AG08395 (cell line): ENCODE measurements at places on chromosomes 5 and 9.
A peak's percentile ranks its signal among the peaks of the same experiment; 100 is the strongest.

GRCh38 chr5:89946916-89947315 is 462.6 kb downstream of the CETN3 start:
- no peak for DNase-seq

GRCh38 chr9:94822273-94822672 is 95.8 kb downstream of the AOPEP start:
- DNase-seq = no peak

DNA sequence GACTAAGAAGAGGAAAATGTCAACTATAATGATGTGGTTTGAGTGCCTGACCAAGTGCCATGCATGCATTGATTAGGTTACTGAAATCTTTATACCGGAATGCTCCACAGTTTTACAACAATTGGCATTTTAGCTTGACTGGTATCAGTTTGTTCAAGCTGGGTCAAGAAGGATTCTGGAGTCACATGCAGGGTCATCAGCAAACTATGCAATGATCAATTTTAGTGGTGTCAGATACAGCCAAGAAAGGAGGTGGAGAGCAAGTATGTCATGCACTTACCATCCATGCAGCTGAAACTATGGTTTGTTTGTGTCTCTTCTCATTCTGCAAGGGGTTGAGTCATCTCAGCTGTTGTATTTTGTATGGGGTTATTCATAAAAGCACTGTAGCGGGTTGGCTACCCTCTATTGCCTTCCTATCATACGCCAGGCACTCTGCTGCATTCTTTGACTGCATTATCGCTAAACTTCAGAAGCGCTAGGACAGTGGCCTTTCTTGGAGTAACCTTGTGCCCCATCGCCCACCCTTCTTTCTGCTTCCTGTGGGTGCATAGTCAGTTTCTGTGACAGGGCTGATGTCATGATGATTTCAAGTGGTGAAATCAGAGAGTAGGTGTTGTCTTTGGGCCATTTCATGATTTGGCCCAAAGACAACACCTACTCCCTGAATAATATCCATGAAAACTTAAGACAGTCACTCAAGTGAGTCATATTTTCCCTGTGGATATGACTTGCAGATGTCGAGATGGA is 145.4 kb downstream of the MTX3 start:
- DNase-seq = peak; percentile 88

DNA sequence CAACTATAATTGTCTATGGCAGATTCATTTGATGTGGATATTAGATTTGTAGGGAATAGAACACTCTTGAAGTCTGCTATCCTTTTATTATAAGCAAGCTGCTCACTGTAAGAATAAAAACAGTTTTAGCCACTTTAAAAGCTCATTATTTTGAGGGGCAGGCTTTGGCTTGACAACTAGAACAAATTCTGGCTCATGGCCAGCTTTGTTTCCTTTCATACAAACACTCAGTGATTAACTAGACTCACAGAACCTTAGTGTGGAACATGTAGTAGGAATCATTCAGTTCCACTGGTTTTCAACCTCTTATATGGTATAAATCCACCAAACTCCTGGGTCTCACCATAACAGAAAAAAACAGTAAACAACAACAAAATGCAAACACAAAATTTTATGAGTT is 27.4 kb upstream of the CEP120 start:
- no peak for DNase-seq

- peak; percentile 69 for DNase-seq
Measured at GRCh38 chr5:150302301-150303069, at the start of gene ARSI. ARSI (minus strand) TSS chr5:150302905; CDS start chr5:150302373, 532 bp downstream.

GRCh38 chr5:108295578-108296368 is 86.1 kb downstream of the FBXL17 start:
- DNase-seq = no peak

GRCh38 chr9:132637351-132637750 is 32.4 kb downstream of the DDX31 start:
- DNase-seq = no peak

GRCh38 chr5:117235786-117236185 is 661.2 kb upstream of the SEMA6A start:
- DNase-seq = no peak

DNA sequence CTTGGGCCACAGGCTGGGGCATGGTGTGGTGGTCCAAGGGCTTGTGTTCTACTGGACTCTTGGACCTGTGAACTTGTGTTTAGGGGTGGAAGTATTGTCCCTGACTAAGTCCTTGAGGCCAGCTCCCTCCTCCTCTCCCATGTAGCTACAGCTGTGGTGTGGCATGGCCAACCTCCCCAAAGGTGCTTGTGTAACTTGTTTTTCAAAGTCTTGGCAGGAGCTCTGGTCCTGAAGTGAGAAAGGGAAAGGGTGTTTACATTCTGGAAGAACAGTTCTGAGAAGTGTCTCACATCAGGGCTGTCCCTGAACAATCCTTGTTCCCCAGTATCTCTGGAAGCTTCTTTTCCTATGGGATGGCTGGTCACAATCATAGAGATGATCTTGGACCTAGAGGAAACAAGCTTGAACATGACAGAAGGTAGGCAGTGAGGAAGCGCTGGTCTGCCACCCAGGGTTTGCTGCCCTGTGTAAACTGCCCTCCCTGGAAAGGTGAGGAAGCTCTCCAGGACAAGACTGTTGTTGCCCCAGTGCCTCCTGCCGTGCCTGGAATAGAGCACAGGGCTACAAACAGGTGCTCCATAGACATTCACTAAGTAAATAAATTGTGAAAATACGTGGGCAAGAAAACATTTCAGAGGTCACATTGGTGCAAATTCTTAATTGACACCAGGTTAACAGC is 64.6 kb upstream of the KLF9 start:
- no peak for DNase-seq

DNA sequence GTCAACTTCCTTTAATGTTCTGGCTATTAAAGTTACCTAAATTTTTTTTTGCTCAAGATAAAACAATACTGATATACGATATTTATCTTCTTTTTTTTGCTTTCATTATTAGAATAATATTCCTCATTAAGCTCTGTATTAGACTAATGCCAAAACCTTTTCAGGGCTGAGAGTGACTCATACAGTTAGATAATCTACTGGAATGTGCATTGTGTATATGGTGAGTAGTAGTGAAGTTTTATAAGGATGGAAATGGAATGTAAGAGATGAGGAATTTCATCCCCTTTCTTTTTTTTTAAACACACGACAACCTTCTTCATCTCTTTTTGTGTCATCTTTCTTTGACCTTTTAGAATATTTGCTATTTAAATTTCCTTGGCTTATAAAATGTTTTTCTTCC is 268.6 kb downstream of the ISL1 start:
- no peak for DNase-seq

DNA sequence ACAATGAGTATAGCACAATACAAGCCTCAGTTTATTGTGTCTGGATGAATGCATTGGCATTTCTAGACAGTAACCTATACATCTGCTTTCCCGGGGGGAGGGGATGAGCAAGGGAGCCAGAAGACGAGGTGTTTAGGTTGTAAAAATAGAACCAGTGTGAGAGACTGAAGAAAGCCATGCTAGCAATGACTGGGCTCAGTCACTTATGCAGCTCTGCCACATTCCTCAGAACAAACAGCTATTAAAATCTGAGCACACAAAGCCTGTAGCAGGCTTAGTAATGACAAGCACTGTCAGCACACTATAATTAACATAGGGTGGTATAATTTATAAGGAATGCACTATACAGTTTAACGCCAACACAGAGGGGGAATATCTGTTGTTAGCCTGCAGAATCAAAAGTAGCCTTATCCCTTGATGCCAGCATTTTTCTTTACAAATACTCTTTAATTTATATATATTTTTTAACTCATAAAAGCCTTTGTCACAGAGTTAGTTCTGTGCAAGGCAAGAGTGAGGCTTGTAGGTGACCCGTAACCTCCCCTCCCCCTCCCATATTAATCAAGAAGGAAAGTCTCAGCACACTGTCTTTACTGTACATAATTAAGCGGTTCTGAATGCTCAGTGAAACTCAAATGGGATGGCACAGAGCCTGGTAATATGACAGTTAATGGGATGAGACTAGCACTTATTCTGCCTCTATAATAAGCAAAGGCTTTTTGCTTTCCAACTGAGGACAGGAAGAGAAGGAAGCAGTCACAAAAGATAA is 295.4 kb downstream of the CSNK1G3 start:
- DNase-seq = peak; percentile 58

GRCh38 chr9:1490341-1491232 is 440.4 kb downstream of the DMRT2 start:
- no peak for DNase-seq

- peak; percentile 29 for DNase-seq
Measured at GRCh38 chr5:142716963-142717362, 31.1 kb upstream of the FGF1 start.

DNA sequence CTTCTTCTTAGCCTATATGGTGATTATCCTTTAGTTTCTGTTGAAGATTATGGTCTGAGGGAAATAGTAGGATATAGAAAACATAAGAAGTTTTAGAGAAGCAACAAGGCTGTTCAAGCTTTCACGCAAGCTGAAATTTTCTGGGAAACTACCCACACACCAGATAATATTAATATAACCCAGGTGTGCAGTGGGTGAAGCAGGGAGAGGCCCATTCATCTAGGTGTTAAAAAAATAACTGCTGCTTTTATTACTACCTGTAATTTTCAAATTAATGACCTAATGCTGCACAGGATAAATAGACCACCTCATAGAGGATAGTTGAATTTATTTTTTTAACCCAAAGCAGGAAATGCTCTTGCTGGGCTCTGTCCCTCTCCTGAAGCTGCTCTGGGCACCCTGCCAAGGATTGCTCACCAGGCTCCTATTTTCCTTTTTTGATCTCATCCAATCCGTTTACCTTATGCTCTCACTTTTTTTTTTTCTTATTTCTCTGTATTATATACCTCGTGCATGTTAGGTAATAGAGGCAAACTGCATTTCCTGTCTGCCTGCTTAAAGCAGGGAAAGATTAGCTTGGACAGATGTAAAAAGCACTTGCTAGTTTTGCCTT is 124.3 kb upstream of the SLC12A2 start:
- DNase-seq = peak; percentile 68

DNA sequence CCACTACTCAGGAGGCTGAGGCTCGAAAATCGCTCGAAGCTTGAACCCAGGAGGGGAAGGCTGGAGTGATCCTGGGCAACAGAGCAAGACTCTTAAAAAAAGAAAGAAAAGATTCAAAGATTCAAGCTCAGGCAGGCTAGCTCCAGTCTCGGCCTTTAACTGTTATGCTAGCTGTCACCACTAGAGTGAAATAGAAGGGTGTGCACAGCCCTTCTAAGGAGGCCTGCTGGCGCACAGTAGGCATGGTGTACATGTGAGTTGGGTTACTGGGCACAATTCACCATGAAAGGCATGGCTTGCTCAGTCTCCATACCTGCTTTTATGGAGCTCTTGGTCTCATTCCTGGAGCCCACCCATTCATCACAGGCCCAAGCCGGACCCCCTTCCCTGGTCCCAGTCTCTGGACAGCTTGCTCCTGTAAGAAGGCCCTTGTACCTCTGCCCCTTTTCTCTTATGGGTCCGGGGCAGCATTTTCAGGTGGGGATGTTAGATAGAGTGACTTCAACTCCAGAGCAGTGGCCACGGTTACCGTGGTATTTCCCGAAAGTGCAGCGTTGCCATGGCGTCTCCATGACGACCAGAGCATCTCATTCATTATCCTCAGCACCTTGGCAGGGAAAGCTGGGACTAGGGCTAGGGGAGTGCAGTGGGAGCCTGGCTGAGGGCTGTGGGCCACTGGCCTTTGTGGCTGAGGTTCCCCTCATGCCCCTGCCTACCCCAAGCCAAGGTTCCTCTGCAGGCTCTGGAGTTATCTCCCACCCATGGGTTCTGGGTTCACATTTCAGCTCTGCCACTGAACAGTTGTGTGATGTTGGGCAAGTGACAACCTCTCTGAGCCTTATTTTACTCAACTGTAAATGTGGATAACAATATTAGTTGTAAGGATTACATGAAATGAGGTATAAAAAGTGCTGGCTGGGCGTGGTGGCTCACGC is 5.7 kb downstream of the NDST1 start:
- DNase-seq = no peak

DNA sequence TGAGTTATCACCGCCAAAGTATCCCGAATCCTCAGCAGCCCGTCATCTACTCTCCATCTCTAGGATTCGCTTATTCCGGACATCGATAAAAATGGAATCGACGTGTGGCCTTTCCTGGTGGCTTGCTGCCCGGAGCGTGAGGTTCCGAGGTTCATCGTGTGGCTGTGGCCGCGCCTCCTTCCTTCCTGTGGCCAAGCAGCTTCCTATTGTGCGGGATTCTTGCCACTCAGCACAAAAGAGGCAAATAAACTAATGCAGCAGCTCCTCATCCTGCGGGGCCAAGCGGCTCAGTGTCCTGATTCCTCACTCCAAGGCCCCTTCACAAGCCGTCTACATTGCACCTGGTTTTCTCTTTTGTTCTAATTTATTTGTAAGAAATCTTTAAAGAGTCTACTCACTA is 800.9 kb downstream of the CDH9 start:
- DNase-seq = no peak

- peak; percentile 45 for DNase-seq
Measured at GRCh38 chr5:180825768-180826525, 23.3 kb upstream of the MGAT1 start.

DNA sequence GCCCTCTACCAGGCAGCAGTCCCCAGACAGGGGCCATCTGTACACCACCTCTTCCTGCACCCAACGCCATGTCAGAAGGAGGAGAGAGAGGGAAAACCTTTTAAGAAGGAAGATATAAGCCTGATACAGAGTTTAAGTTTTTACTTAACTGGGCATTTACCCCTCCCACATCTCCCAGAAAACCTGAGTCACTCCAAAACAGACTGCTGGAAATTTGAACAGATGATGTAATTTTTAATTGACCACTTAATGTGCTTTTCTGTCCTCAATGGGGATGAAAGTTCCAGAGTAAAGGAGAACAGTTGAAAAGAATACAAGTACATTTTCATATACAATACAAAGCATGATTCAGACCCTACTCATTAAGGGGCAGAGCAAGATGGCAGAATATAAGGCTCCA is 63.9 kb downstream of the TTC39B start:
- peak; percentile 65 for DNase-seq

- DNase-seq = no peak
Measured at GRCh38 chr5:160743027-160743426, 109.0 kb downstream of the ATP10B start.

GRCh38 chr5:167982-168660 is 23.2 kb upstream of the LRRC14B start:
- DNase-seq = peak; percentile 95

DNA sequence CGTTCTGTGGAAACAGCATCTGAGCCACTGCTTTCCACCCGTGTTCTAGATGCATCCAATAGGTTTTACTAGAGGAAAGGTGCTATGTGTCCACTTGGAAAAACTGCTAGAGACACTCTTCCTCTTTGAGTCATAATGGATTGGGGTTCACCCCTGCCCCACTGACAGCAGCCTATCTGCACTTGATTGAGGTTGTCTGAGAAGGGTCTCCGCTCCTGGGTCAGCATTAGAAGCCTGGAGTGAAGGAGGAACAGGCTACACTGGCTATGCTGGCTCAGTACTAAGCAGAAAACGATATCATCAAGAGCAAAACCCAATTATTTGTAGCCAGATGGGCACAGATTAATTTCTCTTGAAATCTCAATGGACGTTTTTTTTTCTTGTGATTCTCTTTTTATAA is 152.6 kb upstream of the IQGAP2 start:
- no peak for DNase-seq

DNA sequence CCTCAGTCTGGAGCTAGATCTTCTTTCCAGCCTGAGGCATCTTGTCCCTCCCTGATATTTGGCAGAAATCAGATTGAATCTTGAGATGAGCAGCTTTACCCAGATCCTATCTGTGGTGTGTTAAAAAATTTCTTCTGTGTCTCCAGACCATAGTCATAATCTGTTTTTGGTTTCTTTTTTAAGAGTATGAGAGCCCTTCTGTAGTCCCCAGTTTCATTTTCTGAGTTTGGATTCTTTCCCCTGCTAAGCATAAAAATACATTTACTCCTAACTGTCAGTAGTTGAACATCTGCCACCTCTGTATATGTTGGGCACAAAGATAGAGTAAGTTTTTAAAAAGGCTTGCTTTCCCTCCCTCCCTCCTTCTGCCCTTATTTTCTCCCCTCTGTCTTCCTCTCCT is 137.7 kb downstream of the CNTLN start:
- no peak for DNase-seq
